ENCODE measurements at places on chromosomes 4 and X. TPM values are rescaled to one million over a fixed set of nuclear protein-coding genes. Genes with fewer than 3 reads are reported as not detected.
A peak's percentile ranks its signal among the peaks of the same experiment; 100 is the strongest.

The GPC3 gene
- polyA plus RNA-seq: 1,367 TPM

The PIM2 gene
- polyA plus RNA-seq: 6.6 TPM

DNA sequence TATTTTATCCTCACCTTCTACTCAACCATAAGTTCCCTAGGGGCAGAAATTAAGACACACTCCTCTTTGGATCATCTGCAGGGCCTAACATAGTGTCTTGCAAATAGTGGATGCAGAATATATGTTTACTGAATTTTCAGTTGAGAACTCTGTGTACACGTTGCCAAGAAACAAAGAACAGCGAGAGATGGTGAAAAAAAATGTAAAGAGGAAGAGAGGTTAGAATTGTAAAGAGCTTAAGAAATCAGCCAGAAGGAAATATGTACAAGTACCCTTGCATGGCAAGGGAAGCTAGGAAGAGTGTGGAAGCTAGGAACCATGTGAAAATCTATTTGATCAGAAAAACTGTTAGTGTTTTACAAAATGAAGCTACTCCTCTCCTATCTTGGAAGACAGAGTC lies 431.0 kb downstream of the SMARCA1 start:
- no peak for DNase-seq

DNA sequence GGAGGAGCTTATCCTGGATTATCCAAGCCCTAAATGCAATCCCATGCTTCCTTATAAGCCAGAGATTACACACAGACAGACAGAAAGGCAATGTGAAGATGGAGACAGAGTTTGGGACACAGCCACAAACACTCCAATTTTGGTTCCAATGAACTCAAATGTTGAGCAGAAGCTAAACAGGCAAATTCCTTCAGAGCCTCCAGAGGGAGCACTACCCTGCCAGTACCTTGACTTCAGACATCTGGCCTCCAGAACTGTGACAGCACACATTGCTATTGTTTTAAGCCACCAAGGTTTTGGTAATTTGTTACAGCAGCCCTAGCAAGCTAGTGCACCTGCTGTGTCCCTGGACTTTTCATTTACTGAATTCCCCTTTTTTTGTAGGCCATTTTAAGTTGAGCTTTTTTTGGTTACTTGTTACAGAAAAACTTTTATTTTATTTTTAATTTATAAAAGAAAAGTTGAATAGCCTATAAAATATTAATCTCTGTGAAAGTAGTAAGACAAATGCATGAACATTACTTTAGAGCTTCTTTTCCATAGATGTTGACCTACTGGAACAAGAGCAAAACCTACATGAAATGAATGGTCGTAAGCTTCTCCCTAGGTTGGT lies 33.4 kb upstream of the SRD5A3 start:
- peak; percentile 5 for DNase-seq

DNA sequence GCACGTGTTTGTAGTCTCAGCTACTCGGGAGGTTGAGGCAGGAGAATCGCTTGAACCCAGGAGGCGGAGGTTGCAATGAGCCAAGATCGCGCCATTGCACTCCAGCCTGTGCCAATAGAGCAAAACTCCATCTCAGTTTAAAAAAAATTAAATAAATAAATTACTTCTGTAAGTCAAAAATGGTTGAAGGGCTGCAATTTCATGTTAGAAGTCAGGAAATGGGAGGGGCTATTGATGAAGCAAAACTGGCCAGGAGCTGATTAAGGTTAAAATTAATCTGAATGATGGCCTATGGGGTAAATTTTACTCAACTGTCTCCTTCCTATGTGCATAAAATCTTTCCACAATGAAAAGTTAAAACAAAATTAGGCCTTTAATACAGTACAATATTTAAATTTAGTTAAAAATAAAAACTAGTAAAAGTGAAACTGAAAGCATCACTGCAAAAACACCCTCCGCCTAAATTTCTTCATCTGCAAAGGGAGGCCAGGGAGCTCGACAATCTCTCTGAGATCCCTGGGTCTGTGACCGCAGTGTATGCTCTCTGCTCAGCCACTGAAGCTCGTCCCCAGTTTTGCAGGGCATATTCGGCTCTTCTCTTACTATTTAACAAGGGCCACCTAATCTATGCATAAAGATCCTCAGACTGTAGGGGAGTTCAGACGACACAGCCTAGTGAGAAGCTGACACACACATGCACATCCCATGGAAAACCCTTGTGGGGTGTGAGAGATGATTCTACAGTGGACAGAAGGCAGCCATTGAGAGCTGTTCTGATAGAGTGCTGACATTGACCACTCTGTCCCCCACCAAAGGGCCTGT lies 57.2 kb downstream of the IRF2 start:
- no peak for DNase-seq

- DNase-seq: no peak
Observed at GRCh38 chr4:3819210-3819919, 53.2 kb downstream of the ADRA2C start.

- DNase-seq: no peak
Observed at GRCh38 chr4:114252499-114252898, 273.1 kb upstream of the ARSJ start.

DNA sequence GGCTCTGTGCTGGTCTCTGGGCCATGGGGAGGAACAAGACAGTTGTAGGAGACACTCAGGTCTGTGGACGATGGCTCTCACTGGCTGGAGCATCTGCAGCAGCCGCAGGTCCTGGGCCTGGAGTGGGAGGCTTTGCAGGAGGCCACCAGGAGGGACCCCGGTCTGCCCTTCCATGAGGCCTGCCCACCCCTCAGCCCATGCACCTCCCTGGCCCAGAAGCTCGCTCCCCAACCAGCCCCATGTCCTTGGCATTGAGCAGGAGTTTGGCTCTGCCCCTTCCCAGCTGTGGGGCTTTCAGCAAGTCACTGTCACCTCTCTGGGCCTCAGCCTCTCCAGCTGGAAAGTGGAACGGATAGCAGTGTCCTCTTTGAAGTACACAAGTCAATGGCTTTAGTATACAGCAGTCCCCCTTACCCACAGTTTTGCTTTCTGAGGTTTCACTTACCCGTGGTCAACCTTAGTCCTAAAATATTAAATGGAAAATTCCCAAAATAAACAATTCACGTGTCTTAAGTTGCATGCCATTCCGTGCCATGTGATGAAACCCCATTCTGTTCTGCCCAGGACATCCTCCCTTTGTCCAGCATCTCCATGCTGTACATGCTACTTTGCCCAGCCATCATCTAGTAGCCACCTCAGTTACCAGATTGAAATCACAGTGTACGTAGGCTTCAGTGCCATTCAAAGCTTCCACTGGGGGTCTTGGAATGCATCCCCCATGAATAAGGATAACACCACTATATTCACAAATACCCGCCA lies 104.0 kb downstream of the CPZ start:
- no peak for DNase-seq

- no peak for DNase-seq
Observed at GRCh38 chrX:42028109-42028508, 104.8 kb upstream of the CASK start.

DNA sequence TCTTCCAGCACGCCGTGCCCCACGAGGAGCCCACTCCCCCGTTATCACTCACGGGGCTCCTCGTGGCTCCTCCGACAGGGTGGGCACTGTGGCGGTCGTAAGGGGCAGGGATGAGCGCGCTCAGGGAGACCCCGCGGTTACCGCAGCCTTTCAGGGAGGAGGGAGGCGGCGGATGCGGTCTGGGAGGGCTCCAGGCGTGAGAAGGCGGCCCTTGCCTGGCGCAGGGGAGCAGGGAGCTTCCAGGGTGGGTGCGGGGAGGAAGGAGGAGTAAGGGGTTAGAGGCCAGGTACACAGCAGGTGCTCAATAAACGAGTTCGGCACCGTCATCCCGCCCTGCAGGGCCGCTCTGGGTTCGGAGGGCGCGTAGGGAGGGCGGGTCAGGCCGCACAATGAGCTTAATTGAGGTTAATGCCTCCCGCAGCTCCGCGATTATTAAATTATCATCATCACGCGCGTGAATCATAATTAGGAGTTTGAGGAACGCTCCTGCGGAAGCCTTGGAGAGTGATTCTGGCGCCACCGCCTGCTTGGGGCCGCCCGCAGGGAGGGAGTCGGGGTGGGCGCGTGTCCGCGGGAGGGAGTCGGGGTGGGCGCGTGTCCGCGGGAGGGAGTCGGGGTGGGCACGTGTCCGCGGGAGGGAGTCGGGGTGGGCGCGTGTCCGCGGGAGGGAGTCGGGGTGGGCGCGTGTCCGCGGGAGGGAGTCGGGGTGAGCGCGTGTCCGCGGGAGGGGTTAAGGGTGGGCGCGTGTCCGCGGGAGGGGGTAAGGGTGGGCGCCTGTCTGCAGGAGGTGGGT lies 7.6 kb upstream of the NKX1-1 start:
- no peak for DNase-seq

DNA sequence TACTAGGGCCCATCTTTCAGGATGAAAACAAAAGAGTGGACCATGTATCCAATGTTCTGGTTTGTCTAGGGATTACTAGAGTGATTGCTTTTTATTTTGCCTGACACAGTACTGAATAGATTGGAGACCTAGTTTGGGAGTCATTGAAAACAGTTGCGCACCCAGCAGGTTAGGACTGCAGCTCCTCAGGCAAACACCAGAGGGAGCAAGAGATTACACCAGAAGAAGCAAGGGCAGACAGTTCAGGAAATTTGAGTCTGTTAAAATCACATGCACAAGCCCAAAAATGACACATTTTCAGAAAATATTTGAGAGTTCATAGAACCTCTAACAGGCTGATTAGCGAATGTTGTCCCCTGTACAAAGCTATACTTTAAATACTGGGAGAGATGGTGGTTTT lies 55.6 kb downstream of the CYLC1 start:
- DNase-seq: no peak

DNA sequence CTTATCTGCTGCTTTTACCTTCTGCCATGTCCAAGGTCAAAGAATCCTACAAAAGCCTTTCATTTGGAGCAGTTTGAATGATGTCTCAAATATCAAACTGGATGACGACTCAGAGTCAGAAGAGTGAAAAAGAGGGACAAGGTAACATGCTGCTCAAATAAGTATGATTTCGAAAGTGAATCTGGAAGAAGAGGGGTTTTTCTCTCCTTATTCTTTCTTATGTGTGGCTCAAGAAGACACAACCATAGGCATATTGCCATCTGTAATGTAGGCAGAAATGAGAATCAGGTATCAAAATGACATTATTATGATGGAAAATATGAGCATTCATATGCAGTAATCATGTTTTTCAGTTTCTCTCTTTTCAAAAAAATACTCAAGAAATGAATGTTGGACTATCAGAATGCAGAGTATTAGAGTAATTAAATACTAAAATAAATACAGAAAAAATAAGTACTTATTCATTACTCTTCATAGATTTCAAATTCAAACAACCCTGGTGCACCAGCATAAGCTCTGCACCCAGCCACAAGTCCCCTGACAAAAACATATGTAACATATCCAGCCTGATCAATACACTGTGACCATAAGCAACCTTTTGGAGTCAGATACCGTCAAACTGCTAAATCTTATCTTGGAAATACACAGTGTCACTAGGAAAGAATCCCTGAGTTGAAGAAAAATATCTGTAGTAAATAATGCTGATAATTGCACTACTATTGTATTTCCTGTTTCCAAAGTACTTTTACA lies 468.6 kb downstream of the INPP4B start:
- no peak for DNase-seq

DNA sequence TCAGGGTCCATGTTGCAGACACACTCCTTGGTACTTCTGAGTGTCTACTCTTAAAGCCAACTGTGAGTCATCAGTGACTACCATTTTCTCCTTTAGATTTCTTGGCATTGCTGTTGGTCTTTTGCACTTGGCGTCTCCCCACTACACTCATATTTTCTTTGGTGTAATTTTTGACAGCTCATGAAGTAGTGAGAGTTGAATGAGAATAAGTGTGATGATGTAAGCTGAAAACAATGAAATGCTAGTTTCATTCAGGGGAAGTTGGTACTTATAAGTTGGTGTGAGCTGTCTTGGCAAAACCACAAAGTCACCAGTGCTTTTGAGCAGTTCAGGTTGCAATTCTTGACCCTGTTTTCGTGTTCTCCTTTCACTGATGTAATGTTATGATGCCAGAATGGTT lies 142.9 kb upstream of the ARX start:
- no peak for DNase-seq

DNA sequence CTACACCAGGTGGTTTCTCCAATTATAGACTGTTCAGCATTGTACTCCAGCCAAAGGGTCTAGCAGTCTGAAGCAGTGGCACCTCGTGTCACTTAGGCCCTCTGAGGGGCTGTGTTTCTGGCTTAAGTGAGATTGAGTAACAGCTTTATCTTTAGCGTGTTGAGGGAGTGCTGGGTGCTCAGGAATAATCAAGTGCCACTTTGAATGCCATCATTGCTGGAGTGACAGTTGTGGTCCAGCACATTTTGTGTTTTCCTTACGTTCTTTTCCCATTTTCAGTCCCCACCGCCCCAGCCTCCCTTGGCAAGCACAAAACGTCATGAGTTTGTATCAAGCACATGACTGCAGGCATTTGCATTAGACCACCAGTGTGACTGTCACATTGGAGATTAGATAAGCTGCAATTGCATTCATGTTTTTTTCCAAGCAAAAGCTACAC lies 58.7 kb downstream of the FNIP2 start:
- no peak for DNase-seq

DNA sequence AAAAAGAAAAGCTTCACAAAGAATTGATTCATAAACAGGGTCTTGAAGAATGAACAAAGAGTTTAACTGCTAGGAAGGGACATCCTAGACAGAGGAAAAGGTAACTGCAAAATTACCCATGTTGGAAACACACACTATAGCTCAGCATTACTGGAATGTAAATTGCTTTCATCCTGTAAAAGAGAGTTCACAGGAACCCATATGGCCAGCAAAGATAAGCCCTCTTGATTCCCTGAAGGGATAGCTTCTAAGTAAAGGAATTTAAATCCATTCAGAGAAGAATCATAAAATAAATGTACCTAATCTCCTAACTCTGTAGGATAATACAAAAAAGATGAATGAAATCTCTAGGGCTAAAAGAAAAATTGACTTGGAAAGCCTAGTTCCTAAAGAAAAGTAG lies 107.1 kb upstream of the INTU start:
- no peak for DNase-seq

GRCh38 chr4:2722033-2722432 lies 34.1 kb downstream of the TNIP2 start:
- no peak for DNase-seq

DNA sequence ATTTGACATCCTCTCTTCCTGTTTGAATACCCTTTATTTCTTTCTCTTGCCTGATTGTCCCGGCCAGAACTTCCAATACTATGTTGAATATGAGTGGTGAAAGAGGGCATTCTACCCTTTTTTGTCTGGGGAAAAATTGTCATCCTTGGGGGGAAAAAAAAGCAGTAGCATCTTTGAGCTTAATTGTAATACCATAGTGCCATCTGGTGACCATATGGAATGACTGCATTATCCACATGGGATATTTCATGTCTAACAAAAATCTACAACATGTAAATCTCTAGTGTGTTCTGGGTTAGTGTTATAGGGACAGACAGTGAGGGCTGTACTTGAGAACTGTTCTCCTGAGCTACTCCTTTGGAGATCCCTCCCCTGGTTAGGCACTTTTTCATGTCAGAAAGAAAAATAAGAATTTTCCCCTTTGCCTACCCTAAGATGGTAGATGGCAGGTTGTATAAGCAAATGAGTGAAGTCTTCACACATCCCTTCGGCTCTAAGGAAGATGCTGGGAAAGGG lies 26.0 kb downstream of the CAPN6 start:
- DNase-seq: peak; percentile 8

DNA sequence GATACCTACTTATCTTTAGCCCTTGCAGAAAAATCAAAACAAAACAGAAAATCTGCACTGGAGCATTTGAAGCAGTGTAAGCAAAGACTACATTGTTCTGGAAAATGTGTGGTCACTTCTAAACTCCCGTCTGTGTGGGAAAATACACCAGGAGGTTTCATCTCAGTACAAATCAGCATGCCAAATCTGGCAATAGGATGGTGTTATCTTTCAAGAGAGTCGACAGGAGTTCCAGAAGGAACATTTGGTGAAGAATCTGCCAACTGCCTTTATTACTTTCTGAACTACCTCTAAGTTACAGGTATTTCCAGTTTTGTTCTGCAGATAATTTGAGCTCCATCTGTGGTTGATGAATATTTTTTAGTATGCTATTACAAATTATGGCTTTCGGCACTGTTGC lies 1348.0 kb downstream of the RAPGEF2 start:
- DNase-seq: no peak

Data from left kidney (tissue), 8 donors.